AML-193 (cell line): ENCODE measurements at places on chromosomes 6 and 20.

DNA sequence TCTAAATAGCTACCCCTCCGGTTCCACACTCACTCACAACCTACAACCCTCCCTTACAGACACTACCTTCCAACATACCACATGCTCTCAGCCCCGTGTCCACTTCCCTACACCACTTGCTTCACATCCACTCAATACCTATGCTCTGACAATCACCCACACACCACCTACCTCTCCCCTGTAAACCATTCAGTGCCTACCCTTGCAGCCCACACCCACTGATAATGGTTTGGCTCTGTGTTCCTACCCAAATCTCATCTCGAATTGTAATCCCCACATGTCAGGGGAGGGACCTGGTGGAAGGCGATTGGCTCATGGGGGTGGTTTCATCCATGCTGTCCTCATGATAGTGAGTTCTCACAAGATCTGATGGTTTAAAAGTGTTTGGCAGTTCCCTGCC is 9.8 kb upstream of the ZNF343 start:
- DNase-seq, result no peak

DNA sequence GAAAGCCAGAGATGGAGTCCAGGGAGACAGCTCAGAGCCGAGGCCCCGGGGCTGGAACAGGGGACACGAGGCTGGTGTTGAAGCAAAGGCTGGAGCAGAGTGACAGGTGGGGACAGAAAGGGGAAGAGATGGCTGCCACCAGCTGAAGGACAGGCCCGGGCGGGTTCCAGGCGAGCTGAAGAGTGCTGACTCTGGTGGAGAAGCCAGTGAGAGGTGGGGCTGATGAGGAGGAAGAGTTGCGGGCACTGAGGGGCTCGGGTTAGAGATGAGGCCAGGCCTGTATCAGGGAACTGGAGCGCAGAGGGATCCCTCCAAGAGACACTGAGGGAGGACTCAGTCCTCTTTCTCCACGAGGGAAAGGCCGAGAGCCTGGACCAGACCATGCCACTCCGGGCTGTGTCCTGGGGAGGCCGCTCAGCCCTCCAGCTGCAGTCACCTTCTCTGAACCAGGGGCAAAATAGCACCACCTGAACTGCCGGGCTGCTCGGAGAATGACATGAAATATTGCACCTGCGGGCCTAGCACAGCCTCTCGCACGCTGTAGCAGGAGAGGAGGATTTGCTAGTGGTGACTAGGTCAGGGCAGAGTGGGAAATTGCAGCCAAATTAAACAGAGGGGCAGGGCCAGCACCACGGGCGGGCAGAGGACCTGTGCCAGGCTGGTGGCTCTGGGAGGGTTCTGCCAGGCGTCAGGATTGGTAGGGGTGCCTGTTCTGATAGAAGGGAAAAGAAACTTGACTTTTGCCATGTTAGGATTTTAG is 175.9 kb downstream of the ZDHHC14 start:
- no peak for DNase-seq

DNA sequence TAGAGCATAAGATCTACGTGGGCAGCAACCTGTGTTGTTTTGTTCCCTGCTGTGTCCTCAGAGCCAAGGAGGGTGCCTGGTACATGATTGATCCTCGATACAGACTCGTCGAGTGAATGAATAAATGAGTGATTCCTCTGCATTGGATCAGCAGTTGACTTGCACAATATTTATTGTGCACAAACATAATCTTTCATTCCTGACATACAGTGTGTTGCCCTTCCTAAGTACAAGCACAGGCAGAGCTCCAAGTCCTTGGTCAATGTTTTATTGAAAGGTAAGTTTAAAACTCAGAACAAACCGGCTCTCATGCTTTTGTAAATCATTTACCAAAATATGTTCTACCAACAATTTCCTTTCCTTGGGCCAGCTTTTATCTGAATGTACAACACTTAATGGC is 57.4 kb downstream of the STMND1 start:
- DNase-seq, result no peak

GRCh38 chr20:50810063-50810462 is 15.2 kb downstream of the BCAS4 start:
- DNase-seq, result no peak

GRCh38 chr6:54112151-54112650 is 958 bp downstream of the MLIP start:
- no peak for DNase-seq
